ENCODE measurements at places on chromosomes 4 and X.

- DNase-seq, result no peak
These were observed at the start of gene PPP1R2C for GRCh38 chrX:42778096-42778495. TSS of gene PPP1R2C (minus strand) at chrX:42778163. CDS start at chrX:42778079, 84 bp downstream.

DNA sequence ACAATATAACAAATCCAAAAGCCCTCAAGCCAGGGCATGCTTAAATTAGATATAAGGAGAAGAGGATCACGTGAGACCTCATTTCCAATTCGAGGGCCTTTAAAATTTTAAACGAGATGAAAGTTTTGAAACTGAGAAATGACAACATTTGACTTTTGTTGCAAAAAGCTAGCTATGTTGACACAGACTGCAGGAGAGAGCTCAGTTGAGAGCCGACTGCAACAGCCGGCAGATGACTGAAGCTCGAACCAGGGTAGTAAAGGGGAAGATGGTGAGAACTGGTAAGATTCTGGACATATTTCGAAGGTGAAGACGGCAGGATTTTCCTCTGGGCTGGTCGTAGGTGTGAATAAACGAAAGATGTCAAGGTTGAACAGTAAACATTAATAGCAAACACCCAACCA, 773 bp downstream of the PRMT9 start:
- peak; percentile 50 for DNase-seq

DNA sequence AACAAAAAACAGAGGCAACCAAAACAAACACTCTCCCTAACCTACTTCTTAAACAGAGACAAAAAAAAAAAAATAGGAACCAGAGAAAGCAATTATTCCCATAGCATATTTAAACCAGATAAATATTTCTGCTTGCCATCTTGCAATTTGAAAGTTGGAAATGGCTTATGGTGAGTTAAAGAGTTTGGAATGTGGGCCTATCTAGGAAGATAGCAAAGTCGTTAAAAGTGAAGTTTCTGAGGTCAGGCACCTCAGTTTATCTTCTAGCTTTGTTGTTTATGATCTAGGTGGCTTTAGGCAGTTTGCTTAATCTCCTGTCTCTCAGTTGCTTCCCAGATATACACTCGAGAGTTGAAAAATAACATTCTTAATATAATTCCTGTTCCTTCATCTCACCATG, 284.2 kb downstream of the KCNIP4 start:
- no peak for DNase-seq

DNA sequence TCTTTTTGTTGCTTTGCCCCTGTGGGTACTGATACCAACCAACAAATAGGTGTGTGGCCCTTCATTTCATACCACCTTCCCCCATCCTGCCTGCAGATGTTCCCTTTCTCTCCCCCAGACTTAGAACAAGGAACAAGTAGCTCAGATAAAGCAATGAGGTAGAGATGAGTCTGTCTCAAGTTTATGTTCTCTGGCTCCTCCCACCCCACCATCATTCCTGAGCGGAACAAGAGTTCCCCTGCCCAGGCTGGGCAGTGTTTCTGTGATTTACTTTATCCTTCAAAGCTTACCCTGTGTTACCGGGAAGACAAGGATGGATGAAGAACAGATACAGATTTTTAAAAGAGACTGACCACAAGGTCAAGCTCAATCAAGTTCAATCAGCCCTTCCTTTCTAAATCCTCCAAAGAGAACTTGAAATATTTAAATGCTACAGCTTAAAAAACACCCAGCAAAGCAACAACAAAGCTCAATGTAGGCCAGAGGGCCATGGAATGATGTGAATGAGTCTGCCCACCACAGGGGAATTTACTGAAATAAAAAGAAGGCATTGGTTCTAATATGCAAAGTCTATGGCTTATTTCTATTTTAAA, 80.1 kb upstream of the UCP1 start:
- no peak for DNase-seq

DNA sequence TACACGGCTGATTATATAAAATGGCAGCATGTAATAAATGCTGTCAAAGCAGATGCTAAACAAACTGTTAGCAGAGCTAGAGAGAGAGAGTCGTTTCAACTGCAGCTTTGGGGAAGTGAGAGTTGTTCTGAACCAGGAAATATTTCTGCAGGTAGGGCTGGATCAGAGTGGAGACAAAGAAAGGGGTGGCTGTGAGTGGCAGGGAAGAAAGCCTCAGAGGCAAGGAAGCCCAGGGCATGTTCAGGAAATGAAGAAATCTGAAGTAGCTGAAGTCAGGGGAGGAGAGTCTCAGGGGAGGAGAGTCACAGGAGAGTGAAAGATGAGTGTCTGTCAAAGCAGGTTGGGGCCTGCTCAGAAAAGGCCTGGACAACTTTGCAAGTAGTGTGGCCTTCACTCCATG, 48.4 kb upstream of the RPS6KA3 start:
- DNase-seq, result no peak

GRCh38 chr4:39179681-39180080, 2.6 kb upstream of the WDR19 start:
- no peak for DNase-seq

DNA sequence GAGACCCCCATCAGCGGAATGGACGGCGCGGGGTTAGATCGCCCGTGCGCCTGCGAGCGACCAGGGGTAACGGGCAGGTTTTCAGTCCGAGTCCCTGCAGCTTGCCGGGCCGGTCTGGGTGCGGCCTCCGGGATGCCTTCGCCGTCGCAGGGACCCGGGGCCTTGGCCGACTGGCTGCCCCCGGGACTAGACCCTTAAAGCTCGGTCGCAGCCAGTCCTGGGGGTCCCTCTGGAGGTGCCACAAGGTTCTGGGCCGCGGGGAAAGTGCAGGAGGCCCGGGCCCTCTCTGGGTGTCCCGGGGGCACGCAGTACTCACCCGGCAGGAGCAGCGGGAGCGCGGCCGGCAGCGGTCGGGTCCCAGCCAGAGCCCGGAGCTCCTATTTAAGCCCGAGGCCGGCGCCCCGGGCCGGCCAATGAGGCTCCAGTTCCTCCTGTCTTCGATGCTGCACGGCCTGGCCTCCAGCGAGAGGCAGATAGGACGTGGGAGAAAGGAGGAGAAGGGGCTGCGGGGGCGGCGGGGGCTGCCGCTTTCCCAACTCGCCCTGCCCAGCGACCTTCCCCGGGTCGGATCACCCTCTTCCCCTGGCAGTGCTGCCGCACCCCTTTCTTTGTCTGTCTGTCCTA, at the start of gene SPON2:
Gene SPON2, minus strand, starts transcription at position 356 of the 624 bp plus-strand sequence.
- DNase-seq, result peak; percentile 67

Data from right kidney (tissue), 9 donors.